ENCODE measurements at places on chromosomes 1 and 21.

GRCh38 chr1:153882296-153882912 is 40.4 kb downstream of the GATAD2B start:
- DNase-seq = no peak

DNA sequence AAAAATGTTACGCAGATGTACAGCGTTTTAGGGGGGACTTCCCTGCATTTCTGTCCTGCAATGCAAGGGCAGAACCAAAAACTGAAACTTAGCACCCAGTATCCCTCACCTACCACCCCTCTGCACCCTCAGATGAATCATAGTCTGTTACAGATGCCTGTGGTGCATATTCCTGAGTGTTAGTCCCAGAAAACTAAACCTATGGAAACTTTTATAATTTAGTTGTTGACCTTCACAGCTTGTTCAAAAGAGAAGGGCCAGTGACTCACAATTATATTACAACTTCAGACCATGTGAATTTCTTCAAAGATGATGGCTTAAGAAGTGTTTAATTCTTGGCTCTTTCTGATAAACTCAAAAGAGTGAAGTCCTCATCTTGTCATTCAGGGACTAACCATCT is 5.8 kb downstream of the PTGER3 start:
- DNase-seq = no peak

DNA sequence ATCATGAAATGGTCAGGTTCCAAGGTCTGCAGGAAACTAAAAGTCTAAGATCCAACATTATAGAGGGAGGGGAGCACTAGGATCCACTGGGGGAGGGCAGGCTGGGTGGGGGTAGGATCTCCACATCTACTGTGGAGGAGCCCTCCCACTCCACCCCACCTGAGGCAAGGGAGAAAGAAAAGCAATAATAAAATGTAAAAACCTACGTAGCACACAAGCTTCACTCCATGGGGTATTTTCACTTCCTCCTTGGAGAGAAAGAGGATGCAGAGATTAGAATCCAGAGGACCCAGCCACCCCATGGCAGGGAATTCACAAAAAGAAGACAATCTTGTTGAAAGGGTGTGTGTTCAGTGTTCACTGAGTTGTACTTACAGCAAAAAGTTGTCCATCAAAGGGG is 14.4 kb downstream of the SPOCD1 start:
- no peak for DNase-seq

DNA sequence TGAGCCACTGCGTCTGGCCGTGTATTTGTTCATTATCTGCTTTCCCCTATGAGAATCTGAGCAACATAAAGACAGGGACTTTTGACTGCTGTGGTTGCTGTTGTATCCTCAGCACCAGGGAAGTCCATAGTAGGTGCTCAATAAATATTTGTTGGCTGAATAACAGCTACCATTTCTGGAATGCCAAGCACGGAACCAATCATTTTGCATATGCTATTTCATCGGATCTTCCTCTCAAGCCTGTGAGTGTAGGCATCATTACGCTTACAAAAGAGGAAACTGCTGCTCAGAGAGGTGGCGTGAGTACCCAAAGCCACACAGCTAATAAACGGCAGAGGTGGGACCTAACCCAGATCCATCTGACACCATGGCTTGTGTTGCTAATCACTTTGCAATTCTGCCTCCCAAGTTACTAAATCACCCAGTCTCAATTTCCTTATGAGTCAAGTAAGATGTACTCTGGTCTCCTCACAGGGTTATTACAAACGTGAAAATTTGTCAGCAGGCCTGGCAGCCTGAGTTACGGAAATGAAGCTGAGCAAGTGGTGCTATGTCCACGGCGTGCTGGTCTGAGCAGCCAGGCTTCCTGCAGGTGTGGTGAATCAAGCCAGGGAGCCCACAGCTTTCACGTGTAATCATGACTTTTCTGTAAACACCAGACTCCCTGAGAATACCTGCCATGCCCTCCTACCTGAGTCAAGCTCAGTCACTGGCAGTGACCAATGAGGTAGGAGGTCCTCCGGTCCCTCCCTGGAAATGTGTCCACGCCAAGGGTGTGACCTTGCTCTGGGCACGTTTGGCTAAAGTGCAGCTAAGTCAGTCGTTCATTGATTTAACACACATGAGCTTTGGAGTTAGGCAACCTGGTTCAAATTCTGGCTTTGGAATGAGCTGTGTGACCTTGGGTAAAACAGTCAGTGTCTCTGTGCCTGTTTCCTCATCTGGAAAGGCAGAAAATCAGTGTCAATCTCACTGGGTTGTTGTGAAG is 4.8 kb upstream of the RHCE start:
- no peak for DNase-seq

GRCh38 chr1:204288021-204288588 is 71.6 kb downstream of the PLEKHA6 start:
- no peak for DNase-seq

DNA sequence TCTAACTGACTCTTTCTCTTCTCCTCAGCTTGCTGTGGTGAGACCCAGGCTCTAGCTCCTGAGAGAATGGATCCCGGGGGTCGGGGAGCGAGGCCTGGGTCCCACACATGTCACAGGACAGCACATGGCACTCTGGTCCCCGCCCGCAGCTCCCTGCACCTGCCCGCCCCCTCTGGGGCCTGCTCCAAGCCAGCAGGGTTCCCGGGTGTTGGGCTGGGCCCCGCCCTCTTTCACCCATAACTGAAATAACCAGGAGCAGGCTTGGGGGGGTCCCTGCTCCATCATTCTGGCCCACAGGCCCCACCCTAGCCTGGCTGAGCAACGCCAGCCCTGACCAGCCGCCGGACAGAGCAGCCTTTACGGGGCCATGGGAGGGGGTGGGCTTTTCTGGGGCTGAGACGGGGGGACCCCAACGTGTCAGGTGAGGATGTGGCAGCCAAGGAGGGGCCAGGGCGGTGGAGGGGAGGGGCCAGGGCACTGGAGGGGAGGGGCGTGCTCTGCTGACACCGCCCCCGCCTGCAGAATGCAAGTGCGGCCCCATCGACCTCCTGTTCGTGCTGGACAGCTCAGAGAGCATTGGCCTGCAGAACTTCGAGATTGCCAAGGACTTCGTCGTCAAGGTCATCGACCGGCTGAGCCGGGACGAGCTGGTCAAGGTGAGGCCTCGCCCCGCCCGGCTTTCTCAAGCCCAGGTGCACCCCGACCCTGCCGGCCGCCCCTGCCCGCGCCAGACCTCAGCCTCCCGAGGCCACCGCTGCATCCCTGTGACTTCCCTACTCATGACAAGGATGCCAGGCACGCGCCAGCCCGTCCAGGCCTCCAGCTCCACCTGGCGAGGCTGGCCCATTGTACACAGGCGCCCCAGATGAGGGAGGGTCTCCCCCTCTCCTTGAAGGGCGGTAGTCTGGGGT is 19.4 kb downstream of the COL6A1 start:
- no peak for DNase-seq

- no peak for DNase-seq
Measured at GRCh38 chr1:8681911-8682310, 135.5 kb downstream of the RERE start.

Measured in stimulated activated naive CD8-positive, alpha-beta T cell treated with anti-CD3 and anti-CD28 coated beads, Interleukin-15, amount 100 ng/mL, for 72 hours (primary cell).